ENCODE measurements at places on chromosomes 6 and 20.

DNA sequence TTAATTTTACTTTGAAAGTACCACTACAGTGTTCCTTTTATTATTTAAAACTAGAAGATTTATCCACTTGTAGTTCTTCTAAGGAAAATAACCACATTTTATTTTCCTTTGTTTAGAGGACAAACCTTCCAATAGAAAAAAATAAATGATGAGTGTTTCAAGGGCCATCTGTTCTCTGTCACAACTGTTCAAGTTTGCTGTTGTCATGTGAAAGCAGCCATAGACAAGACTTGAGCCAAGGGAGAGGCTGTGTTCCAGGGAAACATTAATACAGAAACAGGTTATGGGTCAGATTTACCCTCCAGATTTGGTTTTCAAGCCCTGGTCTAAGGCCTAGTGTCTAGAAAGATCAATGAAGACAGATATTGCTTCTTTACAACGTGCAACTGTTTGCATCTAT, 463.6 kb downstream of the C6orf118 start:
- DNase-seq, result no peak

GRCh38 chr20:753897-754635, 14.2 kb downstream of the SLC52A3 start:
- no peak for DNase-seq

- no peak for DNase-seq
These were observed 29.3 kb downstream of the GCM1 start for GRCh38 chr6:53119349-53119748.

DNA sequence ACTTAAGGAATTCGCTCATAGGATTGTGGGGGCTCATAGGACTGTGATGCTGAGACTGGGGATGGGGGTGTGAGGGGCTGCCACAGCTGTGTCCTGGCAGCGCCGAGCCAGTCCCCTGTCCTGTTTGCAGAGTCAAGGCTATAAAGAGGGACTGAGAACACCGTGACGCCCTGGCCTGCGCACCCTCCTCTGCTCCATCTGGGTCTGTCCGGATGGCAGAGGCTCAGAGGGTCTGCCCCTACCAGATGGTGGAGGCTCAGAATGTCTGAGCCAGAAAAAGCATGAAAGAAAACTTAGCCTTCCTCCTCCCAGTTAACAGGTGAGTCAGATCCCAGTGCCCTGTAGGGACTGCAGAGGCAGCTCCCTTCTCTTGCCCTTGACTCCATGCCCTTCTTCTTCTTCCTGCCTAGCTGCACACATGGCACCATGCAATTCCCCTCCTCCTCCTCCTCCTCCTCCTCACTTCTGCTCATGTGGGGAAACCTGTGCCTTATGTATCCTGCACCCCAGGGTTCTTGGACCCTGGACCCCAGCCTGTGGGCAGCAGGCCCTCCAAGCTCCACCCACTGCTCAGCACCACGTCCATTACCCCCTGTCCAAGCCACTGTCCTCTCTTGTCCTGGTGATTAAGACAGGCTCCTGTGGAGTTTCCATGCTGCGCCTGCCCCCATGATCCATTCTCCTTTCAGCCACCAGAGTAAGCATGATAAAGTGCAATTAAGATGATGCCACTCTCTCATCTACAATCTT, 410.0 kb upstream of the SULF2 start:
- DNase-seq, result peak; percentile 62

- DNase-seq, result no peak
These were observed 136.1 kb upstream of the SULF2 start for GRCh38 chr20:47921408-47921807.

- DNase-seq, result no peak
These were observed 31.9 kb downstream of the ZNF184 start for GRCh38 chr6:27441001-27441400.

DNA sequence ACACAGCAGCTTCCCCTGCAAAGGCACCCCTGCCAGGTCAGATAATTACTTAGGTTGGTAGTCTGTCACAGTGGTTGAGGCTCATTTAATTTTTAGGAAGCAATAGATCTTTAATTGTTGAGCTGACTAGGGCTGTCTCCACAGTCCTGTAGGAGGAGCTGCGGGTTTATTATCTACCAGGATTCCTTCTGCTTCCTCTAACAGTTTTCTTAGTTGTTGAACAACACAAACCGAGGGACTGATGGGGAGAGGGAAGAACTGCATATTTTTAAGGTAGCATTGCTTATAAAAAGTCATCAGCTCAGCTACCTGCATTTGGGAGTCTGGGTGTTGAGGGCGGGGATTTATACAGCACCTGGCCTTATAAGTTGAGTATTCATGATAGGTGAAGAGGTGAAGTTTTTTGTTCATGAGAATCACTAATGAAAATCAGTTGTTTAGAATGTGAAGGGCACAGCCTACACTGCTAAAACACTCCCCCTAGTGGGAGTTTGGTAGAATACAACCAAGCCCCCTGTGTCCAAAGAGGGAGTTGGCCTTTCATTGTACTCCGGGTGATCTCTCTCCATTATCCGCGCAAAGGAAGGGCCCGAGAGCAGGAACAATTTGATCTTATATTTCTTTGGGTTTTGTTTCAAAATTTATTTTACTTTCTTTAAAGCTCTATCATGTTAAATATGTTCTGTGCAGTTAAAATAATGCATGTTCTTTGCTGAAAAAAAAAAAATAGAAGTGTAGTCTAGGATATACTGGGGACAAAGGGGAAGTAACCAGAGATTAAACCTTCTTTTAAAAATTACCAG, 69.6 kb downstream of the SSR1 start:
- no peak for DNase-seq

DNA sequence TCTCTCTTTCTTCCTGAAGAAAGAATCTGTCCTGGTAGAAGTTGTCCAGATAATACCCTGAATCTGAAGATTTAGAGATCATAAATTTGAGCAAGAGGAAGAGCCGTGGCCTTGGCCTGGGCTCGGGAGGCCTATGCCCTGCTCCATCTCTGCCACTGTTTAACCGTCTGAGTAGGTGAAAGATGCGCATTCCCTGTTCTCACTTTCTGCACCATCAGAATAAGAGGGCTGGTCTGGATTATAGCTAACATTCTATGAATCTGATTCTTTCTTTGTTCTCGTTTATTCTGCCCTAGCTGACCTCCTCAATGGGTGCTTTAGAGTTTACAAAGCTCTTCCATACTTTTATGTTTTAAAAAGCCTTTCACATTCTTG, 51.3 kb downstream of the ELOVL4 start:
- no peak for DNase-seq

DNA sequence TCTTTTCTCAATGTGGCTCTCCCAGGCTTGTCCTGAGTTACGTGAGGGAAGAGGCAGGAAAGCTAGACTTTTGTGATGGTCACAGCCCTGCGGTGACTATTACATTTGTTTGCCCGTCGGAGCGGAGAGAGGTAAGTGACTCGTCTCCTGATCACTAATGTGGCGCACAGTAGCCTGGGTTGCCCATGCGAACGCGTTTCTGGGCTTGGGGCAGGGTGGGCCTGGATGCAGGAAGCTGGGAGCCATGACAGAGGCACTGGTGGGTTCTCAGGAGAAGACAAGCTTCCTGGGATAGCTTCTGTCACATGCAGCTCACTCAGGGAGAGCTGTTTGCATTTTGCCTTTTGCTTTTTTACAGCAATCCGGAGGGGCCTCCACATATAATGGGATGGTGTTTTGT, 60.6 kb downstream of the IGF2R start:
- no peak for DNase-seq

DNA sequence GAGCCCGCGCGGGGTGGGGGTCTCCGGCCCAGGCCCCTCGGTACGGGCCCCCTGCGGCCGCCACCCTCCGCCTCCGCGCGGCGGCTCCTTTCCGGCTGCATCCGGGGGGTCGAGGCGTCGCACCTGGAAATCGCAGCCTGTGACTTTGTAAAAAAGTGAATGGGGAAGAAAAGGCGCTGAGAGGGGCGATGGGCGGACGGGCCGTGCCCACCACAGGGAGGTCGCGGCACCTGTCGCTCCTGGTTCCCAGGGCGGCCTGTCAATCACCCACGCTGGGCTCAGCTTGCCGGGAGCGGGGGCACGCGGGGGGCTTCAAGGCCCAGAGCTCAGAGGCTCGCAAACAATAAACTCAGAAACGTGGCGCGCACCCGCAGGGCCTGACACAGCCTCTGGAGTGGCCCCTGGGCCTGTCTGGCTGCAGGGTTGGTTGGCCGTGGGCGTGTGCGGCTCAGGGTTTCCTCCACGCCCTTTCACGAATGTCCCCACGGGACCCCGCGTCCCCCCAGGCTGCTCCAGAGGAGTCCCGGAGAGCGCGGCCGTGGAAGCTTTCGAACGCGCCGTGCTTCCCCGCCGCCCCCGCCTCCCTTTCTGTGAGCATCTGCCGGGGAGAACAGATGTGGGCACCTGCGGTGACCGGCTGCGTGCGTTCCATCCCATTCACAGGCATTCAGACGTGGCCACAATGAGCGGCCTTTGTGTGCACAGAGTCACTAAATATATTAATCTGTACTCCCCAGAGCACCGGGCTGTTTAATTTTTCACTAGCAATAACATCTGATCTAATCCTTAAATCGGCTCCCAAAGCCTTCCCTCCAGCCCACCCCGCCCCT, 6.1 kb upstream of the DLL1 start:
- DNase-seq, result no peak

DNA sequence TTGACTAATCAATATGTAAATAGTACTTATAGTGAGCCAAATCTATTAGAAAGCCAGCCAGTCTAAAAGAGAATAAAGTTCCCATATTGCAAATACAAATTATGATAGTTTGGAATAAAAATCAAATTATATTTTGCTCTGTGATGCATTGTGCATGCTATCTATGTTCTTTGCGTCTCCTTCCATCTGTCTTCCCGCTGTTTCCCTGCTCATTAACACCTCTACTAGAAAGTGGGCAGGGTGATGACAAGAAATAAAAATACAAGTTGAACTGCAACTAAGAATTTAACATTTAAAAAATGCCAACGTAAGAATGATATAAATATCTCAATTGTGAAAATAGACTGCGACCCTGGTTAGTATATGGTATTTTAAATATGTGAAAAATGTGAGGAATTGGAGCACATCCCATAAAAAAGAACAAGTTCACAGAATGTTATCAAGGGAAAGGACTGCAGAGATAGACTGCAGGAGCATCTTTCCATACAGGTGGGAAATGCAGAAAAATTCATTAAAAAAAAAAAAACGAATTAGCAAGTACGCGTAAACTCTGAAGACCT, 157.6 kb upstream of the PDE7B start:
- DNase-seq, result no peak

GRCh38 chr6:56541741-56542360, 100.8 kb downstream of the DST start:
- no peak for DNase-seq

DNA sequence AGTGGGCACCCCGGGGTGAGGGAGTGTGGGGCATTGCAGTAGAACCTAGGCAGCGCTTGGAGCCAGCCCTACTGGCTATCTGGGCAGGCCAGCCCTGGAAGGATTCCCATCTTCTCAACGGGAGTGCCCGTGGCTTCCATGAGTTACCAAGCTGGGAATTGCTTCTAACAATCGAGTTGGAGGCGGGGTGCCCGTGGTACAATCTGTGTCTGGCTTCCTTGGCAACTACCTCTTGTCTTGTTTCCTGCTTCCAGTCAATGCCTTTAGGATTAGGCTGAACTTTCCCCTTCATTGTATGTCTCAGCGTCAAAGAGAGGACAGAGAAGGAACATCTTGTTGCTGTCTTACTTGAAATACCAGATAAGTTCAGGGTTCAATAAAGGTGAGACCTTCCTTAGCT, 33.3 kb downstream of the PPP1R14C start:
- no peak for DNase-seq

- no peak for DNase-seq
These were observed 7.5 kb upstream of the IP6K3 start for GRCh38 chr6:33754222-33754621.

DNA sequence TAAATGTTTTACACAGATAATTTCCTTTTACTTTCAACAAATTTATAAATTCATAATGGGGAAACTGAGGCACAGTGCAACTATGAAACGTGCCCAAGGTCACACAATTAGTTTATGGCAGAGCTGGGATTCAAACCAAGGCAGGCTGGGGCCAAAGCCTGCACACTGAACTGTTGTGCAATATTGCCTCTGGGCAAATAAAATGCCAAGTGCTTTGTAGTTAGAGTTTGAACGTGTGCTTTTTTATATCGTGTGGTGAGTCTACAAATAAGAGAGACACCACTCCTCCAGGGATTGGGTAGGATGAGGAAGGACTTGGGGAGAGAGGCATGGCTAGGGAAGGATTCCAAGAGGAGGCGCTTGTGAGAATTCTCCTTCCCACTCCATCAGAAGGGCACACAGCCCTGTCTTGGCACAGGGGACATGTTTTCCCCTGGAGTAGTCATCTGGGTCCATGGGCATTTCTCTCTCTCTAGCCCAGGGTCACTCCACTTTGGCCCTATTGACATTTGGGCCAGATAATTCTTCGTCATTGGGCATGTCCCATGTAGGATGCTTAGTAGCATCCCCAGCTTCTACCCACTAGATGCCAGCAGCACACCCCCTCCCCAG, 2.8 kb upstream of the CDH22 start:
- no peak for DNase-seq

GRCh38 chr6:125251516-125252220, 50.1 kb downstream of the HDDC2 start:
- DNase-seq, result no peak

- DNase-seq, result no peak
These were observed 41.8 kb upstream of the BMP6 start for GRCh38 chr6:7684076-7684475.

DNA sequence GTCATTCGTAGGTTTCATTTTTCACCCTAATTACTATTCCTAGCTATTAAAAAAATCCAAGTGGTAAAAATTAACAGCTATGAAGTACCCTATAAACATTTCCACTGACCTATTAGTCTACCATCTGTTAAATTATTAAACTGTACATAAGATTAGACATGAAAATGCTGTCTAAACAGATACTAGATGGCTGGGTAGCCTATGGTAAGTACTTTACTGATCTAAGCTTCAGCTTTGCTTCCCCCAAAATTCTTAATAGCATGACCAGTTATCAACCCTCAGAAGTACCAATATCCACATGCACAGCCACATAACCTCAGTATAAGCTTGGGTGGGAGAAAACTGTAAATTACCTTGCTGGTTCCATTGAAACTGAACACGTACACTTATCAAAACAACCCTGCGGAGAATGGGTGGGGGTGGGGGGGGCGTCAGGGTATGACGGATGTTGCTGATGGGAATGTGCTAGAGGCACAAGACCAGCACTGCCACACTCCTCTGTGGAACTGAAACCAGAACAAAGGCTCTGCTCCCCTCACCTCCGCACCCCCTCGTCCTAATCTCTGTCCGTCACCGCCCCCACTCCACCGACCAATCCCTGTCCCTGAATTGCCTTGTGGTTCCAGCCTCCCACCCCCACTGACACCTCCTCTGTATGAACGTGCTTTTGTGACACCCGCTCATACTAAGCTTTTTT, 45.3 kb downstream of the B4GALT5 start:
- DNase-seq, result no peak

- DNase-seq, result peak; percentile 94
These were observed 23.9 kb downstream of the RPRD1B start for GRCh38 chr20:38057351-38057972.

- DNase-seq, result no peak
These were observed 33.9 kb downstream of the CYP39A1 start for GRCh38 chr6:46618726-46619125.

- DNase-seq, result peak; percentile 61
These were observed 26.7 kb downstream of the DIDO1 start for GRCh38 chr20:62899633-62900051.

Data from posterior vena cava (tissue), 2 donors.